ENCODE measurements at places on chromosomes 5 and 9. TPM values are rescaled to one million over a fixed set of nuclear protein-coding genes. Genes with fewer than 3 reads are reported as not detected.

GRCh38 chr5:4627929-4628328 is 512.2 kb upstream of the ADAMTS16 start:
- peak overlapping the region; percentile 92 for H3K27ac ChIP-seq
- no peak for DNase-seq
- H3K4me1 ChIP-seq = no peaks in the 10 kb centered on the region
- no peaks in the 10 kb centered on the region for H3K27me3 ChIP-seq

DNA sequence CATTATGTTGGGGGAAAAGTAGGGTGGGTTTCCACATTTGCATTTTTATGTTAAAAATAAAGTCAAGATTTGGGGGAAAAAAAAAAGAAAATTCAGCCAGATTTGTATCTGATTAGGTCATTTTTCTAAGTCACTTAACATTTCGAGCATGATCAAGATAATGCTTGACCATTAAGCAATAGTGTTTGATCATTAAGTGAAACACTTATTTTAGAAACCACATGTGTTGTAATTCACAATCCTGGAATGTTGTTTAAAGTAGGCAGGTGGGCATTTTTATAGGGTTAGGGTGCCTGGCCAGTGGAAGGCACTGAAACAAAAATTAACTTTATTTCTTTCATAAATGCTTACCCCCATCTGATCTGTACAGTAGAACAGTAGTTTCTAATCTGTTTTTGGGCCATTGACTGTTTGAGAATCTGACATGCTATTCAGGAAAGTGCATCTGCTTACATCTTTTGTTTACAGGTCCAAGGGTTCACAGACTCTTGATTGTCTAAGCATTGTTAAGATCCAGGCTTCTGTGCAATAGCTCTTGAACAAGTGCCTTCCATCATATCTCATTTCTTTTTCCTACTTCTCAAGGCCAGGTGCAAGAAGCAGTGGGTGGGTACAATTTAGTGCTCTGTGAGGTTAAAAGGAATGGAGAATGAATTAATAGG is 9.1 kb downstream of the ZCCHC9 start:
- H3K4me3 ChIP-seq = no peak overlapping the region
- no peak overlapping the region for H3K27ac ChIP-seq
- no peak for DNase-seq
- H3K27me3 ChIP-seq = no peaks in the 10 kb centered on the region

DNA sequence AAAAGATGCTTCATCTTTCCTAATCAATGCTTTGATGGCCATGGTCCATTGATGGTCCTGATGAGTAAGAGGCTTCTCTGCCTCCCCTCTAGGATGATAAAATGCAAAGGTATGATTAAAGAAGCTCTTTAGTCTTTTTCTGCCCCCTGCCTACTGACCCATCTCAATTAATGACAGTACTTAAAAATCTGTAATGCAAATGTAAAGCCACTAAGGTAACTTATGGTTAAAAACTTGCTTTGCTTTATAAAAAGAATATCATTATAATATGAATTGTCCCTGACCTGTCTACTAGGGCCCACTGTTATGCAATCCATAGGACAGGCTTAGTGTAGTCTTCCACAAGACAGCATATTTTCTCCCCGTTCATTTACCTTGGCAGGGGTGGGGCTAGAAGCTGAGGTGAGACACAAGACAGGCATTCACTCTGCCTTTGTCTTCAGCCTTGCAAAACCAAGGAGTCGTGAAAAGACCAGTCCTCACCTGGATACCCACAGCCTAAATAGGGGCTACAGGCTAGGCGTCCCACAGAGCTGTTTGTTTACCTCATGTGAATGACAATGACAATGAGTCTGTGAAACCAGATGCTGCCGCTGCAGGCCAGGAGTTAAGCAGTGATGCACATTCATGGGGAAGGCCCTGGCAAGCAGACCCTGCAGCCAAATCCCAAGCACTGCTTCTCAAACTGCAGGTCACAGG is 60.4 kb downstream of the BNC2 start:
- peak; percentile 96 for DNase-seq
- H3K4me3 ChIP-seq = no peak overlapping the region
- no peaks in the 10 kb centered on the region for H3K36me3 ChIP-seq
- peaks cover 14% of the 10 kb centered on the region for H3K4me1 ChIP-seq

GRCh38 chr9:34374905-34375552 is 1.7 kb downstream of the MYORG start:
- H3K27me3 ChIP-seq = peaks cover 9% of the 10 kb centered on the region
- H3K27ac ChIP-seq = no peak overlapping the region
- peak overlapping the region; percentile 92 for H3K4me3 ChIP-seq
- peak; percentile 89 for DNase-seq
- H3K4me1 ChIP-seq = no peaks in the 10 kb centered on the region

DNA sequence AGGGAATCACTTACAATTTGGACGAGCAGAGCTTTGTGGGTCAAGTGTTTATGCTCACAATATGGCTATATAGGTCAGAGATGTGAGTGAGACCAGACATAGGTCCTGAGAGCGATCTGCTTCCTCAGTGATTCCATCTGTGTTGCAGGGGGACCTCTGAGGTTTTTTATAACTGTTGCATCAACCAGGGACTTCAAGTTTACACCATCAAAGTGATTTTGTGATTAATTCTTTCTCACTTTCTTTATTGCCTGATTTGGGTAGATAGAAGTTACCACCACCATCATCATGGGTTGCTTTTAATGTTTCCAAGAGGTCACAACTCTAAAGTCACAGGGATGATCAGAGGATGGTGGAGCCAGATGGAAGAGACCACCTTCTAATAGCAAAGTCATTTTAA is 7.0 kb upstream of the MTAP start:
- H3K27ac ChIP-seq = no peak overlapping the region
- H3K36me3 ChIP-seq = no peaks in the 10 kb centered on the region
- DNase-seq = no peak
- no peak overlapping the region for H3K4me3 ChIP-seq

DNA sequence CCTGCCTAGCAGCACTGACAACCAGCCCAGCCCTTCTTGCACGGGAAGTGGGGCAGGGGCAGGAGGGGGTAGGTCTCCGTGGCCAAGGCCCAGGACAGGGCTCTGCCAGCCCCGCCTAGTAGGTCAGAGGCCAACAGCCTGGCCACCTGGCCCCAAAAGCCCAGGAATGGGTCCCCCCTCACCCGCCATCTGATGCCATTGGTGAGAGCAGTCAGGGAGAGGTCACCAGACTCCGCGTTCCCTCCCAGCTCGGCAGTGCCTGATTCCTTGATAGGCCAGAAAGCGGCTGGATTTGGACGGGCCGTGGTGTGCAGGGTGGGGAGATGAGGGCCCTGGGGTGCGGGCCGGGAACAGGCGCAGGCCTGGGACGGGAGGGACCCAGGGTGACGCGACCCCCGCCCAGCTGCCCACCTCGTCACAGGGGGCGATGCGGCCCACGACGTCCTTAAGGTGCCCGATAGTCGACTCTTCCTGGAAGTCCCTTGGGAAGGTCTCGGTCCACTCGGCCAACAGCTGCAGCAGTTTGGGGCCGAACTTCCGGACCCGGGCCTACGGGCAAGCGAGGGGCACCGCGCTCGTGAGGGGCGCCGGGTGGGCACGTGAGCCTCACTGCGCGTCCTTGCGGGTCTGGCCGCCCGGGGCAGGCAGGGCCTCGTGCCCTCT is 64.5 kb upstream of the RNF130 start:
- no peak overlapping the region for H3K27ac ChIP-seq
- H3K36me3 ChIP-seq = no peaks in the 10 kb centered on the region
- no peak overlapping the region for H3K4me3 ChIP-seq

IL5 gene
- total RNA-seq = not detected

DNA sequence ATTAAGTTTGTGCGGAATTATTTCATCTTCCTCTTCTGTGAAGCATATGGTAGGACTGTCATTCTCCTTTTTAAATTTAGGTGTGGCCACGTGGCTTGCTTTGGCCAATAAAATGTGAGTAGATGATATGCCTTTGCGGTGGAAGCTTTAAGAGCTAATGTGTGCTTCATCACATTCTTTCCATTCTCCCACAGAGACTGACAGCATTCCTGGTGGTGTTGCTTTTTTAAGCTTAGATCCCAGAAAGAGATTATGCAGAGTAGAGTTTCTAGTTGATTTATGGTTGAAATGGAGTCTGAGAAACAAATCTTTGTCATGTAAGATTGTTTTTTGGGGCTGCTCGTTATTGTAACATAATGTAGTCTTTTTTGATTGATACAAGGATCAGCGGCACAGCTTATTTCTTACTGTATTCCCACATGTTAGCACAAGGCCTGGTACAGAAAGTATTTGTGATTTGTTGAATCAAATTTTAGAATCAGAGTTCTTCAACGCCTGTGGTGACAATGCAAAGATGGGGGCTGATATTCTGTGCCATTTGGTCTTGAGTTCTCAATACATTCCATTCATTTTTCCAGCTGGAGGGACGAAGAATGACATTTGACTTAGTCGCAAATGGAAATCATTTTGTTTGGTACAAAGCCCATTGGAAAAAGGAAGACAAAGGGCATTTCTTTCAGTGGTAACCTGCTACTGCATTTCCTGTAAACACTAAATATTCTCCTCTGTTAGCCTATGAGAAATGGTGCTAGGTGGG is 209.9 kb upstream of the VLDLR start:
- H3K36me3 ChIP-seq = no peaks in the 10 kb centered on the region
- no peak overlapping the region for H3K27ac ChIP-seq
- DNase-seq = no peak
- no peak overlapping the region for H3K4me3 ChIP-seq
- H3K4me1 ChIP-seq = peaks cover 8% of the 10 kb centered on the region

ARHGEF37 gene
- 1.3 TPM for total RNA-seq

DNA sequence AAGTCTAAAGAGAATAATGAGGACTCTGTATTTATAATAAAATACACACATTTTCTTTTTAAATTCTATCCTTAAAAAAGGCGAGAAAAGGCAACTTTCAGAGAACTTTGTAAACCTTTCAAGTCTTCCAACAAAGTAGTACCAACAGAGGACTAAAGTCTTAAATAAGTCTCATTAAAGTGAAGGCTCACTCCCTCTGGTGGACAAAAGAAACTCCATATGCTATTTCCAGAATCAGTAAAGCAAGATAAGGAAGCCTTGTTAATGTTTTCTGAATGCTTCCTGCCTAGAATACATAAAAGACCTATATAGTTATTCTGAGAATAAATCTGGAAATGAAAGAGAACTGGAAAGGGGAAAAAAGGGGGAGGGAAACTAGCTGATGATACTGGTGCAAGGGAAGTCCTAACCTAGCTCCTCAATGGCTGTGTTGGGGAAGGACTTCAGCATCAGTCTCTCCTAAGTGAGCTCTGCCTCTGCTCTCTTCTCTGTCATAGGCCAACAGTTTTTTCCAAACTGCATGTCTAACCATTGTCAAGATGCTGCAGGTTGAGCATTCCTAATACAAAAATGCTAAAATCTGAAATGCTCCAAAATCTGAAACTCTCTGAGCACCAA is 7.2 kb downstream of the HMGCS1 start:
- H3K4me3 ChIP-seq = peak overlapping the region; percentile 54
- DNase-seq = no peak
- peaks cover 7% of the 10 kb centered on the region for H3K4me1 ChIP-seq
- H3K27ac ChIP-seq = no peak overlapping the region
- peaks cover 69% of the 10 kb centered on the region for H3K36me3 ChIP-seq

DNA sequence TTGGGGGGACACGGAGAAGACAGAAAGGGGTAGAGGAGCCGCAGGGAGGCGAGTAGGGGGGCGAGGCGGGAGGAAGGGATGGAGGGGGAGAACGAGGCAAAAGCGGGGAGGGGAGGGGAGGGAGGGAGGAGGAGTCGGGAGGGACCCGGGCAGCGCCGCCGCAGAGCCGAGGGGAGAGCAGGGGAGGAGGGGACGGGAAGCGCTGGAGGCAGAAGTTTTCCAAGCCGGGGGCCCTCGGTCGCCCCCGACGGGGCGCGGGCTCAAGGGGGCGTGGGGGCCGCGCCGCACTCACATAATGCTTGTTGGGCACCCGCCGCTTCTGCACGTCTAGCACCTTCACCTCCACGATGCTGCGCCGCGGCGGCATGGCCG is 353 bp downstream of the SH3PXD2B start:
- H3K36me3 ChIP-seq = peaks cover 30% of the 10 kb centered on the region
- H3K4me3 ChIP-seq = peak overlapping the region; percentile 99
- DNase-seq = peak; percentile 84
- H3K4me1 ChIP-seq = peaks cover 8% of the 10 kb centered on the region
